ENCODE measurements at places on chromosomes 1 and 21. TPM values are rescaled to one million over a fixed set of nuclear protein-coding genes. Genes with fewer than 3 reads are reported as not detected.

The LCE1B gene
- total RNA-seq, result not detected

The LDLRAD1 gene
- total RNA-seq, result not detected

The MCOLN3 gene
- total RNA-seq, result not detected

The EPHB2 gene
- 50.0 TPM for total RNA-seq

The TRABD2B gene
- total RNA-seq, result not detected

The ADAMTS1 gene
- total RNA-seq, result 26.0 TPM

The FMO2 gene
- total RNA-seq, result not detected

The DOCK7 gene
- total RNA-seq, result 26.1 TPM

The NPR1 gene
- total RNA-seq, result 6.7 TPM

The LMX1A gene
- not detected for total RNA-seq

The APH1A gene
- total RNA-seq, result 109 TPM

The SMCP gene
- total RNA-seq, result not detected

The INSRR gene
- total RNA-seq, result not detected

The LIN28A gene
- not detected for total RNA-seq

The TTC24 gene
- total RNA-seq, result not detected

The HLX gene
- 11.7 TPM for total RNA-seq

The NPHS2 gene
- total RNA-seq, result not detected

The COL24A1 gene
- under 0.01 TPM for total RNA-seq

The RNU1-2 gene
- total RNA-seq, result under 0.01 TPM

The NBPF6 gene
- not detected for total RNA-seq

The ADCY10 gene
- under 0.01 TPM for total RNA-seq

The SPATA21 gene
- total RNA-seq, result not detected

The ADGRB2 gene
- total RNA-seq, result 1.9 TPM

The ASAP3 gene
- total RNA-seq, result 7.1 TPM

The REN gene
- not detected for total RNA-seq

The BACE2 gene
- total RNA-seq, result 149 TPM

The SLC22A15 gene
- under 0.01 TPM for total RNA-seq

The HJV gene
- not detected for total RNA-seq

The CFAP410 gene
- 3.5 TPM for total RNA-seq

The CATSPER4 gene
- not detected for total RNA-seq

The PTPRF gene
- total RNA-seq, result 58.5 TPM

The GPR37L1 gene
- total RNA-seq, result not detected

The PRAMEF25 gene
- not detected for total RNA-seq

The RCAN3 gene
- total RNA-seq, result 2.3 TPM

The OLFML2B gene
- total RNA-seq, result 0.32 TPM

The IRF2BP2 gene
- 62.9 TPM for total RNA-seq

The TFB2M gene
- 20.4 TPM for total RNA-seq

Data from epithelial cell of umbilical artery (primary cell).